ENCODE measurements at places on chromosomes 4 and X.

DNA sequence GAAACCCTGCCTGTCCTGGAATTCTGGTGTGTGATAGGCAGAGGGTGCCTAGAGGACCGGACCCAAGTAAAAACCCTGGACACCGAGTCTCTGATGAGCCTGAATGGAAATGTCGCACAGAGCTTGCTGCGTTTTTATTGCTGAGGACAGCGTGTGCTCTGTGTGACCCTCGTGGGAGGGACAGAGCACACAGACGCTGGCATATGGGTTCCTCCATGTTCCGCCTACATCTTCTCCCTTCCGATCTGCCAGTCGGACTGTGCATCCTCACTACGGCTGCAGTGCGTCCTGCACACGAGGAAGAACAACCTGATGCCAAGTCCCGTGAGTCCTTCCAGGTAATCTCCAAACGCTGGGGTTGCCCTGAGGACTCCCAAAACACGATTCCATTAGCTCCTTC lies 68.3 kb downstream of the AFAP1 start:
- DNase-seq, result no peak

DNA sequence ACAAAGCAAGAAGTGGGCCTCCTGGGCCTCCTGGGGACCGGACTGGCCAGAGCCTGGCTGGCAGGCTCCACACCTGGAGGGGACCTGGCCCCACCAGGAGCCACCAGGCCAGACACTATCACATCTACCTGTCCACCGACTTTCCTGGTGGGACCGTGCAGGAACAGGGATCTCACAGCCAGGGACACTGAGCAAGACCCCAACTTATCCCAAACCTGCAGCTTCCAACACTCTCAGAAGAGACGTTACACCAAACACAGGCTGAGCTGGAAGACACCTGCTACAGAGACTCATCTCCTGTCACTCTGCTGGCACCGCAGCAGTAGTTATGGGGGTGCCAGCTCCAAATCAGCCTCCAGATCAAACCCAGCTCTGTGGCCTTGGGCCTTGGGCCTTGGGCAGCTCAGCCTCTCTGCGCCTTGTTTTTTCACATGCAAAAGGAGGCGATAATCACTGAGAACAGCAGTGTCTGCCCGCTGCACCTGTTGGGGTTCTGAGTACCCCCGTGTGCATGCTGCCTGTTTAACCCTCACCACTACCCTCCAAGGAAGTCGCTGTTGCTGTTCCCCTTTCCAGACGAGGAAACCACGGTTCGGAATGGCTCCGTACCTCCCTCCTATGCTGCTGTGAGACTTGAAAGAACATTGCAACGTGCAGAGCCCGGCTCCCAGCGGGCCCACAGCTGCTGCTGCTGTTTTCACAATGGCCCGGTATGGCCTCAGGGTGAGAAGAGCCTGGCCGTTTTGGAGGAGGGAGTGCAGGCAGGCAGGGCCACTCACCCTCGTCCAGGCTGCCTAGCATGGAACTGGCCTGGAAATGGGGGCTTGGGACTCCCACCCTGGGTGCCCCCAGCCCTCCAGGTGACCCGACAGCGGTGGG lies 69.6 kb downstream of the ADRA2C start:
- no peak for DNase-seq

GRCh38 chr4:35315419-35315818 lies 928.9 kb downstream of the ARAP2 start:
- DNase-seq, result no peak

GRCh38 chr4:78922207-78922606 lies 17.0 kb downstream of the PAQR3 start:
- no peak for DNase-seq

- no peak for DNase-seq
Observed at GRCh38 chr4:133759428-133759827, 442.2 kb downstream of the PABPC4L start.

- DNase-seq, result no peak
Observed at GRCh38 chrX:132025041-132025440, 1.9 kb downstream of the STK26 start.

DNA sequence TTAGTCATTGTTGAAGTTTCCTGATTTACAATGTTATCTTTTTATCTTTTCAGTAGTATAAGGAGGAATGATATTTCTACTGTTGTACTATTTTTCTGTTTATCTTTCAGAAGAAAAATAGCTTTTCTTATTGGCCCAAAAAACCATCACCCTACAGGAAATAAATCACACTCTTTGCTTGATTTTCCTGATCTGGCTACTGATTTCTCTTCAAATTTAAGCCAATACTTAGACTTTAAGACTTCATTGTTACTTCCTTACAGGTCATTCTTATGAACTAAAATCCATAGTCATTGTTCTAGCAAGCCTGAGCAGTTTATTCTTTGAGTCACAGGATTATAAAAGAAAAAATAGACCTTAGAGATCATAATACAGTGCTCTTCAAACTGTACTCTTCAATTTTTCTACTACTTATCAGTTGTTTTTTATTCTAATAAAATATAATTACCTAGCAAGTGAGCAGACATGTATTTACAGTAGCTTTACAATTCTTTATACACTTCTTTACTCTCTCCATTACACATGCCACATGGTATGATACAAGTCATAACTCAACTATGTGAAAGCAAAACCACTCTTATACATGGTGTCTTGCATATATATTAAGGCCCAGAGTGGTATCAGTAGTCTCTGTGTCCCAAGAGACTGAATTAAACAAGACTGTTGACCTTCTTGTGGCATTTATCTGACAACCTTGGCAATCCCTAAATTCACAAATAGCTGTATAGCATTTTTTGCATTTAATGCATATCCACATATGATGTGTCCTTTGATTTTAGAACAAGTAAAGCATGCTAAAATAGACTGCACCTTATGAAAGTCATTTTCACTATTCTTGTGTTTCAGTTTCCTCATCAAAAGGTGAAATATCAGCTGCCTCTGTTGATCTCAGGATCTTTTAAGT lies 47.9 kb downstream of the TET2 start:
- DNase-seq, result no peak

GRCh38 chr4:188308142-188308541 lies 168.9 kb downstream of the TRIML1 start:
- no peak for DNase-seq

GRCh38 chr4:129337228-129337620 lies 241.3 kb downstream of the C4orf33 start:
- DNase-seq, result no peak

DNA sequence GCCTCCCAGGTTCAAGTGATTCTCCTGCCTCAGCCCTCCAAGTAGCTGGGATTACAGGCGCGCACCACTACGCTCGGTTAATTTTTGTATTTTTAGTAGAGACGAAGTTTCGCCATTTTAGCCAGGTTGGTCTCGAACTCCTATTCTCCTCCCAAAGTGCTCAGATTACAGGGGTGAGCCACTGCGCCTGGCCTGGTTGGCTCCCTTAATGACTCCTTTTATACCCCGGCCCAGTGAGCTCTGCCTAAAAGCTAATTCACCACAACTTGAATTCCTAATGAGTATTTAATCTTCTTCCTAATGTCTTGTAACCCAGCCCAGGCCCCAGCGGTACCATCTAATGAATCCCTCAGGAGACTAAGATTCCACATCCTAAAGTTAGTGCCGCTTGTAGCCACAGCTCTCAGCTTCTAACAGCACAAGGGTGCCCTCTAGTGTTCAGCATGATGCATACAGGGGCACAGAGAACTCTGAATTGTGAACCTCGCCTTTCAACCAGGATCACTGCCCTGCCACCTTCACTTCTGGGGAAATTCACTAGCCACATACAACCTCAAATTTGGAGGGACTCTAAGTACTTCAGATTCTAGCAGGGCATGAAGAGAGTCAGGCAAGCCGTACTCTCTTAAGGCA lies 89.5 kb downstream of the OR13H1 start:
- no peak for DNase-seq

DNA sequence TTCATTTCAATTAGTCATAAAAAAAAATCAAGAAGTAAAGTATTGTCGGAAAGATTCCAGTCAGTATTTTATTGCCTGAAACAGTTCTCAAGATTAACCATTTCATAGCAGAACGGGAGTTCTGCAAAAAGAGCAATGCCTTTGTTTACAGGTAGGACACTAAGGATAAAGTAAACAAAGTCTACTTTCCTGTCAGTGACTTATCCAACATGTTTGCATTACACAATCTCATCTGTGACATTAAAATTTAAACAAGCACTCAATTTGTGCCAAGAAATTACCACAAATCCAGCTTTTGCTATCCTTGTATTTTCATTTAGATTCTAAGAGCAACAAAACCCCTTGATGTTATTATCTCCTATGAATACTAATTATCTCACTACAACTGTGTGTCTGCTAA lies 306.5 kb upstream of the LDB2 start:
- DNase-seq, result no peak

DNA sequence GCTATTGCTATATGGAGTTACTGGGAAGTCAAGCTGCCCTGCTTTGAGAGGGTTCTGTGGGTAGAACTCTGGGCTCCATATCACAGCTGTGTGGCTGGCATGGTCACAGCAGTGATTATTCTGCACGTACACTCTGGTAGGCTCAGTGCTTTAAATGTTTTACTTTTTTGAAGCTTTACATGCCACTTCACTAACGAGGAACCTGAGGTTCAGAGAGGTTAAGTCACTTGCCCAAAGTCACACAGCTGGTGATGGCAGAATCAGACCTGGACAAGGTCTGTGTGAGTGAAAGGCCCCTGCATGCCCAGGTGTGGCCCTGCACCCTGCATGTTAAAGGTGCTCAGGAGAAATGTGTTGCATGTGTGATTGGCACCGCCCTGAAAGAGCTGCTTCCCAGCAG lies 24.5 kb downstream of the EVC start:
- DNase-seq, result no peak

DNA sequence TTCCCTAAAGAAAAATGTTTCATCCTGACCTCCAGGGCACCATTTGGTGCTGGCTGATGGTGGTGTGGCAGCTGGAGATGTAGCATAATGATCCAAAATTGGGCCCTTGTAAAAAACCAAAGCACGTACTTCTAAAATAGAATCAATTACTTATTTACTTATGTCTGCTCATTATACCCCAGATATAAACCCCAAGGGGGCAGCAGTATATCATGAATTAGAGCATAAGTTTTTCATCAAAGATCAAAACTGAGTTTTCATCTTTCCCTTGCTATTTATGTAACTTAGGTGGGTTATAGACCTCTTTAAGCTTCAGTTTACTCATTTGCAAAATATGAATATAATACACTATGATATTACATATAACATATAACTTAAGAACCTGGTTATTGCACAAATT lies 241.1 kb downstream of the TACR3 start:
- no peak for DNase-seq
